ENCODE measurements at places on chromosomes 5 and 9.

DNA sequence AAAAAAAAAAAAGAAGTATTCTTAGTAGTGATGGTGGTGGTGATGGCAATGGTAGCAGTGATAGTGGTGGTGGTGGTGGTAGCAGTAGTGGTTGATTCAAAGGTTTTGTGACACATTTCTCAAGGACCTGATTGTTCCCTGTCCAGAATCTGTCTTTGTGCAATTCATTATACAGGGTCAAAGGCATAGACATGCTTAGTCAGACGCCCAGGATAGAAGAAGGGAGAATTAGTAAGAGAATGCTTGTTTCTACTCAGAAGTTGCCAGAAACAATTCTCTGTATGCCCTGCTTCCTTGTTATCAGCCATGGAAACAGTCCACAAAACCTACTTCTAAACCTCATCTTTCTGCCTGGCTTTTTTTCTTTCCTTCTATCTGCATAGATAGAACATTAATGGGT, 89.4 kb downstream of the SLC44A1 start:
- DNase-seq, result no peak

GRCh38 chr5:76351176-76351575, 51.9 kb upstream of the IQGAP2 start:
- DNase-seq, result no peak

DNA sequence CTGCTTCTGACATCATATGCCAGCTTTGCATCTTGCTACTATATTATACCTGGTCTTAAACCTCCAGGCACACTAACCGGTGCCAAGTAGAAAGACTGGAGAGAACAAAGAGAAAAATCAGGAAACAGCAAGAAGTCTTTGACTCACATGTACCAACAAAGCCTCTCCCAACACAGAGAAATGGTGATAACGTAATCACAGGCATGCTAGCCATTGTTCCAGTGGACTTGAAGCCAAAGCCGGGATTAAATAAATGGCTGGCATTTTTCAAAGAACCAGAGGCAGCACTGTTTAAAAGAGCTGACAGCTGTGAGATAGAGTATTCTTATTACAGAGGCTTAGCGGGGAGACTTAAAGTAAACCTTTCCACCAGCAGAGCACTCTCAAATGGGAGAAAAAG, 148.4 kb upstream of the NFIL3 start:
- DNase-seq, result no peak

DNA sequence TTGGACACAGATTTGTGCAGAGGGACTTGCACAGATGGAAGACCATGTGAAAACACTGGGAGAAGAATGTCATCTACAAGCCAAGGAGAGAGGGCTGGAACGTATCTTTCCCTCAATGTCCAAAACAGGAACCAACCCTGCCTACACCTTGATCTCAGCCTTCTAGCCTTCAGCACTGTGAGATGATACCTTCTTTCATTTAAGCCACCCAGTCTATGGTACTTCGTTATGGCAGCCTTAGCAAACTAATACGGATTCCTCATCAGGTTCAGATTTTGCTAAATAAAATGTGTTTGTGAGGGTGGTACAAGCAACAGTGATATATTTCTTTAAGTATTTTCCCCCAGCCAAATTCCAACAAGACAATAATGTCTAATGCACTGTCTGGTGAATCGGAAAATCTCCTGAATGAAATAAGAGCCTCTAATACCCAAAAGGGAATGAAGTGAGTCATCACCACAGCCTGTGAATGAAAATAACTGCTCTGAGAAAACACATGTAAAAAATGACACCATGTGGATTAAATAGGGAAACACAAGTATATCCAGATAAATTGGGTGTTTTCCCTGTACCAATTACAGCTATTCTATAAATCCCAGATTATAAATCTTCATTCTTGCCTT, 182.8 kb upstream of the TARS1 start:
- DNase-seq, result no peak

DNA sequence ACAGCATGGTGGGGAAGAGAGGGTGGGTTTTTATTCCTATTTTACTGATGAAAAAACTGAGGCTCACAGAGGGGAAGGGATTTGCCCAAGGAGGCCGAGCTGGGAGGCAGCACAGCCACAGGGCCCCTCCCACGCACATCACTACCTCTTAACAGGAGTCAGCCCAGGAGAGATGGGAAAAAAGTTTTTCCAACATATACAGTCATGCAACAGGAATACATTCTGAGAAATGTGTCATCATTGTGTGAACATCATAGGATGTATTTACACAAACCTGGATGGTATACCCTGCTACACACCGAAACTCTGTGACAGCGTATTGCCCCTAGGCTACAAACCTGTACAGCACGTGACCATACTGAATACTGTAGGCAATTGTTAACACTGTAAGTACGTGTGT, 11.6 kb downstream of the TRAF1 start:
- no peak for DNase-seq

DNA sequence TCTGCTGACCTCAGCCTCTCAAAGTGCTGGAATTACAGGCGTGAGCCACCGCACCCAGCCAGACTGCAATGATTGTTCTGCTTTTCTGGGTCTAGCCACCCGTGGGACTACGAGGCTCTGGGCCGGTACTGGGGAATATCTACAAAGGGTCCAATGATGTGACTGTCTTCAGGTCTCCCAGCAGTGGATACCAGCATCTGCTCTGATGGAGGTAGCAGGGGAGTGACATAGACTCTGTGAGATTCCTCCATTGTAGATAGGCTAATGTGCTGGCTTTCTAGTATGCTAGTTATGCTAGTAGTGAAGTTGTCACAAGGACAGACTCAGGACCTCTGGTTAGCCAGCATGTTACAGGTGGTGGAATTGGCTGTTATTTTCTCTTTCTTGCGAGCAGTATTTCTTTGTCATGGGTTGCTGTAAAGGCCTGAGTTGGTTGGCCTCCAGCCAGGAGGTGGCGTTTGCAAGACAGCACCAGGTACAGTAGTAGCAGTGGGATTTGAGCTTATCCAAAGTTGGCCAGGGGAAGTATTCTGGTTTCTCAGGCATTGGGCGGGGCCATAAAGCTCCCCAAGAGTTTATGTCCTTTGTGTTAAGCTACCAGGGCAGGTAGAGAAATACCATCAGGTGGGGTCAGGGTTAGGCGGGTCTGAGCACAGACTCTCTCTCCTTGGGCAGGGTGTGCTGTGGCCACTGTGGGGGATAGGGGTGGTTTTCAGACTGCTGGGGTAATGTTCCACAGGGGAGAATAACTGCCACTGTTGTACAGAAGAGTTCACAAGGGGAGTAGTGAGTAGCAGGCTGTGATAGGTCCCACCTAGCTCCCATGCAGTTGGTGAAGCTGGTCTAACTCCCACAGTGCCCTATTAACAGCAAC, 105.2 kb downstream of the SGCD start:
- DNase-seq, result no peak

DNA sequence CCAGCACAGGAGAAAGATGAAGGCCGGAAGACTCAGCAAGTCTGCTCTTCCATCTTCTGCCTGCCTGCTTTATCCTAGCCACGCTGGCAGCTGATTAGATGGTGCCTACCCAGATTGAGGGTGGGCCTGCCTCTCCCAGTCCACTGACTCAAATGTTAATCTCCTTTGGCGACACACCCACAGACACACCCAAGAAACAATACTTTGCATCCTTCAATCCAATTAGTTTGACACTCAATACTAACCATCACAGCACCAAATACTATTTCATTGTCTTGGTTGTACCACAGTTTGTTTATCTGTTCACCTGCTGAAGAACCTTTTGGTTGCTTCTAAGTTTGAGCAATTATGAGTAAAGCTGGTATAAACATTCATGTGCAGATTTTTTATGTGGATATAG, 23.7 kb downstream of the SMIM32 start:
- DNase-seq, result no peak

DNA sequence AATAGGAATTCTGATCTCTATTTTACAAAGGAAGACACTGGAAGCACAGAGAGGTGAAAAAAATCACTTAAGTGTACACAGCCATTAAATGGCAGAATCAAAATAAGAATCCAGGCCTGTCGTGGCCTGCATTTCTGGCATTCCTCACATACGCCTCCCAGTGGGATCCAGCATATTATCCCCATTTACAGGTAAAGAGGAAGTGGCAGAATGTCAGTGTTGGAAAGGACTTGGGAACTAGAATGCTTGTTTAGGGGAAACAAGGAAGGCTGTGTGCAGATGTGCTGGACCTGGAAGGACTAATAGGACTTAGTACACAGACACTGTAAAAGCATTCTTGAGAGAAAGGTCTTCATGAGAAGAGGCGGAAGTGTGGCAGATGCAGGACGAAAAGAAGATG, 241.8 kb downstream of the TRIM32 start:
- DNase-seq, result no peak

DNA sequence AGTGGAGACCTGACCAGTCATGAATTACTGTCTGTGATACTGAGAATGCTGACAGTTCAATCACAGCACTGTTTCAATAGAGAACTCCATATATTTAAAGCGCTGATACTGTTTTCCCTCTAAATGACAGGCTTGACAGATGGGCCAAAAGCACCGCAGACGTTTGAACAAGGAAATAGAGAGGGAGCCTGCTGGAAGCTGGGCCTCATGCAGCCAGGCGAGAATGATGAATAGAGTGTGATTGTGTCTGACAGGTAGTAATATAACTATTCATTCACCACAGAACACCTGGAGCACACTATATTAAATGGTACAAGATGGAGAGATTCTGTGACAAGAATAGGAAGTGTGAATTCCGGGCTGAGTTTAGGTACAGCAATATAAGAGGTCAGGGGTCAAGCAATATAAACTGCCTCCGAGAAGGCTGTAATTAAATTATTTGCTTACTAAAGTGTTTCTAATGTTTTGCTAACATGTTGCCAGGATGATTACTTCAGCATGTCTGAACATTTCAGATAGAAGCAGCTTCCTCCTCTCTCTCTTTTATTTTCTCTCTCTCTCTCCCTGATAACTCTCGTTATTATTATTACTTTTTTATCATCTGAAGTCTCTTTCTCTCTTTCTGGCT, 297.7 kb downstream of the CSNK1G3 start:
- no peak for DNase-seq

DNA sequence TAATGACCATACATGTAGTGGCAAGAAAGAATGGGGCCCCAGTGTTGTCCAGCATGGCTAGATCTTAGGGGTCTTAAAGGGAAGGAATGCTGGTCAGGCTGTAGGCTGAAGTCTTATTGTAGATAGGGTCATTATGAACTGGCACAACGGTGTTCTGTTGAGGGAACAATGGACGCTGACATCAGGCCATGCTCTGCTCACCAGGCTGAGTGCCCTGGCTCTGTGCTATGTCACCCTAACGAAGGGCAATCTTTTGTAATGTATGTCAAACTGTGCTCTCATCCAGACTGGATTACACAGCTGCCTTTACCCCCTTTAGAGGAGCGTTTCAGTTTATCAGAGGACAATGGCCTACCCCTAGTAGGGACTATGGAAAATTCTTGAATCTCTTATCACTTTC, 14.6 kb upstream of the ZNF608 start:
- DNase-seq, result no peak

- no peak for DNase-seq
Measured at GRCh38 chr5:1478271-1479035, 33.2 kb upstream of the SLC6A3 start.

GRCh38 chr9:81673310-81673709, 16.0 kb downstream of the TLE1 start:
- no peak for DNase-seq

GRCh38 chr9:97237311-97237786, 70.1 kb upstream of the CCDC180 start:
- DNase-seq, result no peak

DNA sequence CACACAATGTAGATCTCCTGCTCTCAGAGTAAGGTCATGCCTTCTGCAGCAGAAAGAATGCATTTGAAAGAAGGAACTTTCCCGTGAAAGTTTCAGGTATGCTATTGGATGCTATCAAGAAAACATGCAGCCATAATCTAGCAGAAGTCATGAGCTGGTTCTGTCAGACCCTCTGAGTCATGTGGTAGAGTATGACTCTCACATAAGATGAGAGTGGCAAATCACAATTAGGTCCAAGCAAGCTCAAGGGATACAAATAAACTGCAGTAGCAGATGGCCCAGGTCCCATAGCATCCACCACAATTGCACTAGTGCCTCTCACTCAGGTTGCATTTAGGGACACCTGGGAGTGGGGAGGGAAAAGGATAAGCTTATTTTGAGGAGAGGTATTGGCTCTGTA, 292.8 kb downstream of the ASTN2 start:
- DNase-seq, result no peak

- DNase-seq, result no peak
Measured at GRCh38 chr9:117156771-117157535, 257.9 kb downstream of the ASTN2 start.

- DNase-seq, result no peak
Measured at GRCh38 chr9:108445431-108446071, 410.2 kb downstream of the ACTL7B start.

DNA sequence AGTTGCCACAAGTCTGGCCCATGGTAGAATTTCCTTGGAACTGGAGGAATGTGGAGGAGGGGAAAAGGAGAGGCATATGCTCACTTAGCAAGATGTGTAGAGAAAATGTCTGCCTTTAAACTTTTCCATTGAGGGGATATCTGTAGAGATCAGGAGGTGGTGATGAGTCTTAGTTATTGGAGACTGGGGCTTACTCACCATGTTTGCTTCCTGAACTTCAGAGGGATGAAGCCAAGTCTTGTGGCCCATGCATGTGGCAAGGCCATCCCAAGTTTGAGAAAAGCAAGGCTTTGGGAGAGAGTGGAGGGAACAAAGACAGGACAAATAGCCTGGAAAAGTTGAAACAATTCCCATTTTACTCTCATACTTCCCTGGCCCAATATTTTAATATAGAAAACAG, 124.5 kb downstream of the GDNF start:
- DNase-seq, result no peak

GRCh38 chr9:75985515-75985914, 95.0 kb downstream of the PCSK5 start:
- no peak for DNase-seq

GRCh38 chr5:11992518-11992917, 88.3 kb upstream of the CTNND2 start:
- no peak for DNase-seq

Data from Peyer's patch (tissue), 4 donors.